ENCODE measurements at places on chromosomes 16 and 17.

GRCh38 chr16:54952195-54952594 lies 21.5 kb downstream of the IRX5 start:
- DNase-seq = no peak

- no peak for DNase-seq
Measured at GRCh38 chr17:42270170-42270535, 6.0 kb downstream of the STAT5B start.

GRCh38 chr16:56041556-56042140 lies 149.6 kb upstream of the GNAO1 start:
- no peak for DNase-seq

DNA sequence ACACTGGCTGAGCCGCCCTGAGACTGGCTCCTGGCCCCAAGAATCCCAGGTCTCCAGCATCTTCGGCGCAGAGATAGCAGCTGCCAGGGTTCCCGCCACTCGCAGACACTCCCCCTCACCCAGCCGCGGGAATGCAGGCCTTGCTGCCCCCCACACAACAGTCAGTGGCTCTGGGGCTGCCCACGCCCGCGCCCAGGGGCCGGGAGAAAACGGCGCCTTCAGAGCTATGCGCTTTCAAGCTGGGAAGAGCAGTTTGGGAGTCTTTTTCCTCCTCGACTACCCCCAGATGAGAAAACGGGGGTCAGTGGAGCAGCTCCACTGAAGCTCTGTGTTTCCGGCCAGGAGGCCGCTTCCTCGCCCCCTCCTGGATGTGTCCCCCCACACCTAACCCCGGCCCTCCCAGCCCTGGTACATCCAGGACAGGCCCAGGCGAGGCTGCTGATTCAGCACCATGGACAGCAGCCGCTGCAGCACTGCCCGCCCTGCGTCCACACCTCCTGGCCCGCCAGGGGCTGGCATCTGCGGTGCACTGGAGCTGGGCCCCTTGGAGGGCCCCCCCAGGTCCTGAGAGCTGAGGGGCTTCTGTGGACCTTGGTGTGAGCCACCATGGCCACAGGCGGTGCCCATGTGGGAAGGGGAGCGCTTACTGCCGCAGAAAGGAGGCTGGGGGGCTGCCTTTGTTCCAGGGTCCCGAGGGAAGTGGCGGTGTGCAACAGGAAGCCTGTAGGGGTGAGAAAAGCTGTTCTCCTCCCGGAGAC lies 35.7 kb downstream of the CACNA1H start:
- peak; percentile 34 for DNase-seq

DNA sequence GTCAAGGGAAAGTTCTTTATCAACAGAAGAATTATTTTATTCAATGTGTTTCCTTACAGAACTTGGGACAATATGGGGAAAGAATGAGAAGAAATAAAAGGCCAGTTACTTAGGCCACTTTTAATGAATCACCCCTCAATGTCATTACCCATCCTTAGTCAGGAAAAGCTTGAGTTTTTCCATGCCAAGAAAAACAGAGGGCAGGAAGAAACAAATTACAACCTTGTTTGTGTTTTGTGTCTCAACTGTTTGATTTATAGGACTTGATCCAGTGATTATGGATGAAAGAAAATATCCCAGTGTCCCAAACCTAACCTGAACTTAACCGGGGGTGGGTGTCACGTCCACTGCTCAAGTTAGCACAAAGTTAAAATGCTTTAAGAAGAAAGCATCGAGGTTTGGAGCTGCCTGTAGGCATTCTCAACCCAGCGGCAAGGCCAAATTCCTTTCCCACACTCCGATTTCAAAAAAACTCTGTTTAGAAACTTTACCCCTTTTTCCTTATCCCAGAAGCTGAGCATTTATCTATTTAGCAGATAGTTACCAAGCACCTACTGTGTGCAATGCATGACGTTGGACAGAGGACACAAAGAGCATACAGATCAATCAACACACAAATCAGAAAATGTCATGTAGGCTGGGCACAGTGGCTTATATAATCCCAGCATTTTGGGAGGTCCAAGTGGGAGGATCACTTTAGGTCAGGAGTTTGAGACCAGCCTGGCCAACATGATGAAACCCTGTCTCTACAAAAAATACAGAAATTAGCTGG lies 14.0 kb upstream of the CYB5B start:
- DNase-seq = peak; percentile 86
